ENCODE measurements at places on chromosomes 12 and 14. TPM values are rescaled to one million over a fixed set of nuclear protein-coding genes. Genes with fewer than 3 reads are reported as not detected.

SMIM41 gene
- 2.9 TPM for total RNA-seq

WDHD1 gene
- total RNA-seq, result 1.2 TPM

DYNLL1 gene
- 250 TPM for total RNA-seq

CCDC177 gene
- not detected for total RNA-seq

PTPRQ gene
- total RNA-seq, result 4.2 TPM

SRSF5 gene
- 185 TPM for total RNA-seq

TPPP2 gene
- not detected for total RNA-seq

CRIP2 gene
- 283 TPM for total RNA-seq

NGB gene
- total RNA-seq, result 2.9 TPM

L3HYPDH gene
- total RNA-seq, result 28.2 TPM

ITGB7 gene
- total RNA-seq, result 1.8 TPM

SLIRP gene
- 102 TPM for total RNA-seq

GLIPR1L2 gene
- total RNA-seq, result 0.83 TPM

AQP6 gene
- total RNA-seq, result not detected
